ENCODE measurements at places on chromosomes 2 and 18. TPM values are rescaled to one million over a fixed set of nuclear protein-coding genes. Genes with fewer than 3 reads are reported as not detected.

- no peak for DNase-seq
Measured at GRCh38 chr2:181911830-181912229, 20.3 kb downstream of the ITPRID2 start.

DNA sequence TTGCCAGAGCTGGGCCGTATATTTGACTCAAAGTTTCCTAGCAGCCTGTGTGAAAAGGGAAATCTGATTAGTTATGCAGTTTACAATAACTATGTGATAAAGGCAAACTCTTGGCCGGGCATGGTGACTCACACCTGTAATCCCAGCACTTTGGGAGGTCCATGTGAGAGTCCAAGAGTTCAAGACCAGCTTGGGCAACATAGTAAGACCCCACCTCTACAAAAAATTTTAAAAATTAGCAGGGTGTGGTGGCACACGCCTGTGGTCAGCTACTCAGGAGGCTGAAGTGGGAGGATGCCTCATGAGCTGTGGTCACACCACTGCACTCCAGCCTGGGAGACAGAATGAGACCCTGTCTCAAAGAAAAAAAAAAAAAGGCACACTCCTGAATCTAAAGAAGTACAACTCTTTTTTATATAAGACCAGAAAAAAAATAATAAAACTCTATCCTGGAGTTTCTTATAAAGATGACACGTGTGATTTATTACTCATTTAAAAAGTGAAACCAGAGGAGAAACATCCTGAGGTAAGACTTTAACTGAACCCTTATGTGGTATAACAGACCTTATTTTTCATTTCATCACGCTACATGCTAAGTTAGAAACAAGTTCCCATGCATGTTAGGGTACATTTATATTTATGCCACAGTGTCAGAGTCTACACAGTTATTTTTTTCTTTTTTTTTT, 32.6 kb upstream of the KCMF1 start:
- no peak for DNase-seq

DNA sequence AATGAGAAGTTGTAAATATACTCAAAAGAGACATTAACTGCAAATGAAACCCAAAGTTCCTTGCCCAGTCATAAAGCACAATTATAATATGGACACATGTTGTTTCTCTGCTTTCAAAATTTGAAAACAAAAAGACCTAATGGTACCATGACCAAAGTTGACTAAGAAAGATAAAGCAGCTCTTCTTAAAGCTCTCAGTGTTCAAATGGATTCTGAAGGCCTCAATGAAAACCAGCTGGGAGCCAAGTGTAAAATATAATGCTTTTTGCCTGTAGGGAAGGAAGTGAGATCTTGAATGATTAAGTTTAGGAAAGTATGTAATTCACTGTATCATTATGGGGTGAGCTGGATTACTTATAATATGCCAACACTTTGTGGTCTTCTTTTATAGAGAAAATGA, 178.6 kb downstream of the SATB2 start:
- no peak for DNase-seq

- DNase-seq = no peak
Measured at GRCh38 chr2:166307326-166307725, 68.4 kb downstream of the SCN9A start.

- no peak for DNase-seq
Measured at GRCh38 chr18:48236822-48237221, 172.4 kb downstream of the ZBTB7C start.

DNA sequence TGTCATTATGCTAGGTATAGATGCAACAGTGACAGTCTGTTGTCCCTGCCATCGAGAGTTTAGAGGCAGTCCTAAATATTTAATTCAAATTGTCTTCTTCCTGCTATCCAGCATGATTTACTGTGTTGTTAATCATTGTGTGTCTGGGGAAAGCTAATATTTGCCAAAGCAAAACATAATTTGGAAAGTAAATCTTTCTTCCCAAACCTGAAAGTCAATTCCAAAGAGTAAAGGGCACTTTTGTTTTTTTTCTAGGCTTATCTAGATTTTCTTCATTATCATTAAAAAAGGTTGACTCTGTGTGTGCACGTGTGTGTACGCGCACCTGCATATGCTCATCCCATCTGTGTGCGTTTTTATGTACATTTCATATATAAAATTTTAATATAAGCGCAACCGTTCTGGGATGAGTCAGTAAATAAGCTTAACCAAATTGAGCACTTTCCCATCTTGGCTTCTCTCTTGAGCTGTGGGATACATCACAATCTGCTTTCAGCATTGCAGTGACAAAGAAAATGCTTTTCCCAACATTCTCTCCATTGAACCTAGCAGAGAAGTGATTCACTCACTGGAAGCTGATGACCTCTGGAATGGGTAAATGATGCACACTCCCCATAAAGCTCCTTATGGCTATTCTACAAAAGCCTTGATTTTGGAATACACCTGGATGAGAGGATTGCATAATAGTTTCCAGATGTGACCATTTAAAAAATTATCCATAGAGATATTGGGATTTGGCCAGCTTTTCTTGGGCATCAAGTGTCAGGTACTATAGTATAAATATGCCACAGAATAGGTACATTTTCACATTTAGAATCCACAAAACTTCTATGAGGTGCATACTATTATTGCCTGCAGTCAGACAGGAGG, 488.4 kb downstream of the ADCYAP1 start:
- DNase-seq = no peak

- DNase-seq = no peak
Measured at GRCh38 chr2:45212953-45213635, 203.8 kb upstream of the SIX2 start.

DNA sequence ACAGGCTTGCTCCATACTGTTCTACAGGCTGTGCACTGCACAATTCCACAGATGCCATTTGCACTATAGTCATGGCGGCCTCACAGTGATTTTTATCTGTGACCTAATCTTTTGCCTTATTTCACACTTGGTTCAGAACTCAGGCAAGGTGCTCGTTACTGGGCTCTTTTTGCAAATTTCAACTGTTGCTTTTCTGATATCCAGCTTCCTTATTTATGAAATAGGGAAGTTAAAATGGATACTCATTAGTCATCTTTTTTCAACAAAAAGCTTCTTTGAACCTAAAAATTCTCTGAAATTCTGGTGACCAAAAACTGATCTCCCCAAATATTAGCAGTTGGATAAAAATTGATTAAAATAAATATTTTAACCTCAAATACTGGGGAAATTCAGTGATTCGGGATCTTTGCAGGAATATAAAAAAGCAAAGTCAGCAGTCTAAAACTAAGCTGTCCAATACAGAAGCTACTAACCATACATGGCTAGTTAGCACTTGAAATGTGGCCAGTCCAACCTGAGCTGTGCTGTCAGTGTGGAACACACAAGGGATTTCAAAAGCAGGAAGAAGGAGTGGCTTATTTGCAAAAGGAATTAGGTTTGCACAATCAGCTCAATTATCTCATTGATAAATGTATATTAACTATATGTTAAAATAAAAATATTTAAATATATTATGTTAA, 134.4 kb downstream of the COL4A4 start:
- no peak for DNase-seq

DNA sequence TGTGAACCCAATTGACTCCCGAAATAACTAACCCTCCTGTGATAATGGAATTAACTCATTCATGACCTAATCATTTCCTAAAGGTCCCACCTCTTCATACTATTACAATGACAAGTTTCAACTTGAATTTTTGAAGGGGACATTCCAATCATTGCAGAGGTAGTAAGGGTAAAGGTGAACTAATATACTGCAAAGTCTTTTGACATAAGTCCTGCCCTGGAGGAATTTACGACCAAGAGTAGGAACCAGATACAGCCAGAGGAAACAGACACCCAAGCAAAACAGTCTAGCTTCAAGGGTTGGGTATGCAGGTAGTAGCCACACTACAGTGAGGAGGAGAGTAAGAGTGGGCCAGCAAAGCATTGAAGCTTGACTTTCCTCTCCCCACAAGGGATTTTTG, 1.2 kb upstream of the SRBD1 start:
- DNase-seq = no peak

- no peak for DNase-seq
Measured at GRCh38 chr2:1586923-1587840, 157.1 kb downstream of the PXDN start.

DNA sequence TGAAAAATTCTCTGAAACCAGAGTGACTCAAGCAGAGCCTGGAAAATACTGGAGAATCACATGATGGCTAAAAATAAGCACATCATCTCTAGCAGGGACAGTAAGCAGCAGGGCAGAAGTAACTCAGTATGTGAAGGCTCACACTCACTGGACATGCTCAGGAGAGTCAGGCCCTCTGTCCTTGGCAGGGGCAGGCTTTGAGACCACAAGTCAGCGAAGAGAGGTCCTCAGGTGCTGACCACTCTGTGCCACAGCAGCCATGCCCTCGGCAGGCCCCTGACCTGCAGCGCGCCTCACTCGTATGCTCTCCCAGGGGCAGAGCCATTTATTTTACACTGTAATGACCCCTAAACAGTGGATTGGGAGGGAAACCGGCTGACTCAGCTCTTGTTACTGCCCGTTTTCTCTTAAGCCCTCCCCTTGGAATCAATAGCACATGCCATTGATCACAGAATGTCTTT, 76.8 kb downstream of the MAPRE2 start:
- peak; percentile 39 for DNase-seq

METAP1D gene
- 9.5 TPM for total RNA-seq

CPO gene
- total RNA-seq = not detected

RAX gene
- not detected for total RNA-seq
